ENCODE measurements at places on chromosomes 3 and 15.

GRCh38 chr15:97998307-97999071, 38.0 kb downstream of the ARRDC4 start:
- no peak for DNase-seq

DNA sequence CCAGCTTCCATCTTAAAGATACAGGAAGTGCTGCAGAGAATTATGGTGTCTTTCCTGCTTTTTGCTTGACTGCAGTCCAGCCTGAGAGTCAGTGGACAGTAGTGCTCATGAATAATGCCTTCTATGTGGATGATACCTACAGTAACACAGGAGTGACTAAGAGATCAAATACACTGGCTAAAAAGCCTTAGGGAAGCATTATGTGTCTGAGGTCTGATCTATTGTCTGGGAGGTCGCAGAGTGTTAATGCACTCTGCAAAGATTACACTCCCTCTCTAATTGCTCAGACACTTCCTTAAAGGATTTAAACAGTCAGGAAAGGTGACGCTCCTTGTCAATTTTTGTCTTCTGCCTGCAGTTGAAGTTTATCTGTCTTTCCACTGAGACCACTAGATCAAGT, 183.6 kb downstream of the MCTP2 start:
- no peak for DNase-seq

- no peak for DNase-seq
Measured at GRCh38 chr3:143686638-143687197, 161.6 kb downstream of the SLC9A9 start.

- no peak for DNase-seq
Measured at GRCh38 chr3:127597020-127597771, 1.0 kb upstream of the MCM2 start.

GRCh38 chr15:64928626-64929220, 17.0 kb downstream of the ANKDD1A start:
- DNase-seq: no peak

- no peak for DNase-seq
Measured at GRCh38 chr15:25406846-25407245, 32.0 kb downstream of the UBE3A start.

DNA sequence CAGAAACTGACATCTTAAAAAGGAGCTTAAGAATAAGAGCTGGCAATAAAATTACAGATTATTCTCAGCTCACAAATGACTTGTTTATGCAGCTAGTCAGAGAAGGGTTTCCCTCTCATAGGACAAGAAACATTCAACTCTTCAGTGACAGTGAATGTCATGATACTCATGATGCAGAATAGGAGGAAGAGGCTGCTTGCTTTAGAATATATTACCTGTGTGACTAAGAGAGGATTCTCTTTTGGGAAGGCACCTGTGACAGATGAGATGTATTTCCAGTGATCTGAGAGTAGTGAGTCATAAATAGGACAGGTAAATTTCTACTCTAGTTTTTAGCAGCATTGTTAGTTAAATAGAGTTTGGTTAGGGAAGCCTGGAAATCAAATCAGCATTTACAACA, 39.9 kb downstream of the RASA2 start:
- DNase-seq: no peak

DNA sequence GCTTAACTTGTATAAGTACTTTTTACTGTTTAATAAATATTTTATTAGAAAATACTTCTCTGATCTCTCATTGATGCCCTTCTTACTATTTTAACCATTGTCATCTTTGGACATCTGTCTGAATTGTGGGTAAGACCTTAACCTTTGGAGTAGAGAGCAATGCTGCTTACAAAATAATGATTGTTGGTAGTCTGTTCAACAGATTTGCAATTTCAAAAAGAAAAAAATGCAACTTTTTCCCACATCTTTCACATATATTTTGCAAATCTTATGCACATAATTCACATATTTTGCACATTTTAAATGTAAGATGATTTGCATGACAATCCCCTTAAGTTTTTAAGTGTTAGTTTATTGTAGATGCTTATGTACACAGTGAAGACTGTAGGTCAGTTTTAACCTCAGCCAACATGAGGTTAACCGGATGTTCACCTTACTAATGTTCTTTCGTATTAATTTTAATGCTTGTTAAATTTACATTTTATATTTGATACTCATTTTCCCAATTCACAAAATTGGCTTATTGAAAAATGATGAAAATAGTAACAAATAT, 16.7 kb downstream of the C3orf38 start:
- DNase-seq: no peak

- DNase-seq: no peak
Measured at GRCh38 chr3:131605916-131606315, 103.1 kb upstream of the MRPL3 start.

DNA sequence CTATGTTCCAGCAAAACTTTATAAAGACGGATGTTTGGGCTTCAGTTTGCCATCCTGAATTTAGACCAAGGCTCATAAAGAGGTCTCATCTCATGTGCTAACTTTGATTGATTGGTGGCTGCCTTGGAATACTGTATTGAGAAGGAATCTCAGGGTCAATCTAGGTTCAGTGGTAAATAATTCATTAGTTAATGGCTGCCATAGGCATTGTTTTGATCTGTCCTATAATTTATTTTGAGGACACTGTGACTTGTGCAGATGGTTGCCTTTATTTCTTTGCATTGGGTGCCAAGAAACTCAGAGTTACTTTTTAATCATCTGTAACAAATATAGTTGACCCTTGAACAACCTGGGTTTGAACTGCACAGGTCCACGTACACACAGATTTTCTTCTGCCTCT, 159.8 kb downstream of the B3GALNT1 start:
- DNase-seq: no peak

GRCh38 chr15:74389241-74390048, 22.0 kb upstream of the CYP11A1 start:
- no peak for DNase-seq

DNA sequence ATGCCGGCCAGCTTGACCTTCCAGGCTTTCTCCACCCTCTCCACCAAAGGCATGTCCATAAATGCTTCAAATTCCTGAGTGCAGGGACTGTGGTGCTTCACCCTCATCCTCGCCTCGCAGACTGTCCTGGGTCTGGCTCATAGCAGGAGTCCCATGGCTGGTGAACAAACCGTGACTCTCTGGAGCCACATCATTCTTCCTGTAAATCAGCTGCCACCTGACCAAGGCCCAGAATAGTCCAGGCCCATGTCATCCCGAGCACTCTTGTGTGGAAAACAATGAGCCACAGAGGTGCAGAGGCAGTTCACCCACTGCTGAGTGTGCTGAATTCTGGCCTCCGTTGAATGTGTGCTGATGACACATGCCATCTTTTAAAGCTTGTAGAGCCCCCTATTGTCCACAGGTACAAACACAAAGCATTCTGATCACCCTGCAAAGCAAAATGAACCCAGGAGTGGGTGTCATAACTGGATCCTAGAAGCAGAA, 68.6 kb downstream of the ABHD5 start:
- DNase-seq: no peak

- DNase-seq: no peak
Measured at GRCh38 chr3:95886616-95887015, 927.8 kb upstream of the EPHA6 start.

- DNase-seq: no peak
Measured at GRCh38 chr3:158733656-158734055, 1.4 kb upstream of the RARRES1 start.

DNA sequence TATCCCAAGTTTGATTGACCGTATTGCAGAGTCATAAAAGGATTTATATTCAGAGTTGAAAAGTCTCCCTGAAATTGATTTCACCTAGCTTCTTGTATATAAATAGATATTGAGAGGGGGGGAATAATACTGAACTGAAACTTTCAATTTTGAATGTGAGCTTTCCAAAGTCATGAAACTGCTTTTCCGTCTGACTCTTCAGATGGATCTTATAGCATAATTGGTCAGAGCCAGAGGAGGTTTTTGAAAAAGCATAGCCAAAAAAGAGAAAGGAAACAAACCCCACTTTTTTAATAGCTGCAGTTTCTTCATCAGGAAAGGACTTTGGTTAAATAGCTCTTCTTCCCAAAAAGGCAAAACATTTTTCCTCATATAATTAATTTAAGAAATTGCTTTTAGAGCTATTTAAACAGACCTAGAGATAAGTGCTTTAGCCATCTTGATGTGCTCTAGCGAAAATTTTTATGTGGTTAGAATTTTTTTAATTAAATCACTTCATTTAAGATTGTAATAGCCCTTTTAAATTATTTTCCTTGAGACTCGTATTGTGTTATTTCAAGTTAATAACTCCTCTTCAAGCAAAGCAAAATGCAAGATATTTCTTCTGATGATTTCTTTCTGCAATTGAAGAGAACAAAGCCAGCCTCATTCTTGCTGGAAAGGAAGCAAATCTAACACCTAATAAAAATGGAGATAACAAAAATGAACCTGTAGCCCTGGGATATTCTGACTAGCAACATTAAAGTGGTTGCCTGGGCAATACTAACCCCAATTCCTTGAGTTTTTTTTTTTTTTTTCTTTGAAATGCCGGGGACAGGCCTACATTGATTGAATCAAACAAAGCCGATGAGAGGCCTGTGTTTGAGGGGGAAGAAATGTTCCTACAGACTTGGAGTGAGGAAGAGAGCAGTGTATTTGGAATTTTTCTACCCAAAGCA, 173.6 kb downstream of the PTPRG start:
- no peak for DNase-seq

DNA sequence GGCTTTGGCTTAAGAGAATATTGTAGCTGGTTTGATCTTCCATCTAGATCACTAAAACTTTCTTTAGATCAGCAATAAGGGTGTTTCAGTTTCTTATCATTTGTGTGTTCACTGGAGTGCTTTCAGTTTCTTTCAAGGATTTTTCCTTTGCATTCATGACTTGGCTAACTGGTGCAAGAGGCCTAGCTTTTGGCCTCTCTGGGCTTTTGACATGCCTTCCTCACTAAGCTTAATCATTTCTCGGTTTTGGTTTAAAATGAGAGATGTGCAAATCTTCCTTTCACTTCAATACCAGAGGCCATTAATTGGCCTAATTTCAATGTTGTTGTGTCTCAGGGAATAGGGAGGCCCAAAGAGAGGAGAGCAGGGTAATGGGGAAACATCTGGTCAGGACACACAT, 30.3 kb upstream of the CCNB2 start:
- DNase-seq: no peak

GRCh38 chr15:68774120-68774519, 46.6 kb downstream of the ANP32A start:
- DNase-seq: no peak

GRCh38 chr15:100633763-100634075, 31.3 kb downstream of the ASB7 start:
- no peak for DNase-seq

GRCh38 chr3:174170248-174170647, 688.9 kb upstream of the NAALADL2 start:
- no peak for DNase-seq

GRCh38 chr3:42130007-42130328, 38.8 kb downstream of the TRAK1 start:
- no peak for DNase-seq

DNA sequence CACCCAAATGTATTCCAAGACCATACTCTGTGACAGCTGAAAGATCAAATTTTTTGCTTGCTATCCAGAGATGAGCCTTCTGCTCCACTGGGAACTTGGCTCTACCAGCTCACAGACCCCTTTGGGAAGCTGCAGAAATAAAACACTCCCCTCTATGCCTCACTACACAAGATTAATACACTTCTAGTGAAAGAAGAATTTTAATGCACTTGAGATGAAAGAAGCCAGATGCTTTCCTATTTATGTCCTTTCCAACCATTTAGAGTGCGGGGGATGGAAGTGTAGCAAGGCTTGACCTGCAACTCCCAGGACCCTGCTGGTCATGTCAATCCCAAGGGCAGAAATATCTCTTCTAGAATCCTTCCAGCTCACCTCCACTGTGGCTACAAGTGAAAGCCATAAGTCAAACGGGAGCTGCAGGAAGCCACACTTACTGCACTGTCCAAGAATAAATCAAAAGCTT, 34.7 kb downstream of the ANXA2 start:
- DNase-seq: no peak

DNA sequence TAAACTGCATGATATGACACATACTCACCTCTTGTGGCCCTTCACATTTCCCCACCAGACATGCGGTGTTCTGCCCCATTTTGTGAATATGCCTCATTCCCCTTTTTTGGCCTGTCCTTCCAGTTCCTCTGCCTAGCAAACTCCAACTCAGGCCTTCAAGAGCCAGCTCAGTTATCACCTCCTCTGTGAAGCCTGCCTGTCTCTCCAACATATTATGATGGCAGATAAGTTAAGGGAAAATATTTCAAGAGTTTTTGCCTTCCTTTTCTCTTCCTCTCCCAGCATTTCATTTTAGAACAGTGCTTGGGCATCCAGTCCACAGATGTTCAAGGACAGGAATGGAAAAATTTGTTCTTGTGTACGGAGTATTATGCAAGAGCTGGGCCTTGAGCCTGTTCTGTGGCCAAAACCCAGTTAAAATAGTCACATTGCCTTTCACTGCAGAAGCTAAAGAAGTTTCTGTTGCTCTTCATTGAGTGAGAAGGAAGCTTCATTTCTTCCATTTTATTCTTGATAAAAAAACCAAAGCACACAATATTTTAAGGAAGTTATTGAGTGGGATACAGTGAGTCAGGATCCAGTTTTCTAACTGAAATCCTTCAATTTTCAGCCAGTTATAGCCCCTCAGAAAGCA, 192.0 kb downstream of the GHSR start:
- no peak for DNase-seq

Data from stimulated activated CD8-positive, alpha-beta memory T cell treated with anti-CD3 and anti-CD28 coated beads, Interleukin-7, amount 100 ng/mL, for 4 hours (primary cell).